Astrocyte of the cerebellum (primary cell): ENCODE measurements at places on chromosomes 12 and 14.

DNA sequence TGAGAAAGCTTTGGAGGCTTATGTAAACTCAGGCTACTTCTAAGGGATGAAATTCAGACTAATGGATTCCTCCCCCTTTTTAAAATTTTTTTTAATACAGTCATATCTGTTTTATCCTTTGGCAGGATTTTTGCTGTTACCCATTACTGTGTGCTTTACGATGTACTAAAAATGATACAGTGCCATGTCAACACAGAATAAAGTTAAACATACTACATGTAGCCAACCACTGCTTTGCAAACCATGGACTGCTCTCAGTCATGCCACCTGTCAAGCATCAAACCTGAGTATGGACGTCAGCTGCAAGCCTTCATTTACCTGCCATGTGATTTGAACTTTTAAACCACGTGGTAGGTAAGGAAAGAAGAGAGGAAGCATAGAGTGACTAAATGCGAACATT, 325.8 kb downstream of the FUT8 start:
- DNase-seq, result no peak

DNA sequence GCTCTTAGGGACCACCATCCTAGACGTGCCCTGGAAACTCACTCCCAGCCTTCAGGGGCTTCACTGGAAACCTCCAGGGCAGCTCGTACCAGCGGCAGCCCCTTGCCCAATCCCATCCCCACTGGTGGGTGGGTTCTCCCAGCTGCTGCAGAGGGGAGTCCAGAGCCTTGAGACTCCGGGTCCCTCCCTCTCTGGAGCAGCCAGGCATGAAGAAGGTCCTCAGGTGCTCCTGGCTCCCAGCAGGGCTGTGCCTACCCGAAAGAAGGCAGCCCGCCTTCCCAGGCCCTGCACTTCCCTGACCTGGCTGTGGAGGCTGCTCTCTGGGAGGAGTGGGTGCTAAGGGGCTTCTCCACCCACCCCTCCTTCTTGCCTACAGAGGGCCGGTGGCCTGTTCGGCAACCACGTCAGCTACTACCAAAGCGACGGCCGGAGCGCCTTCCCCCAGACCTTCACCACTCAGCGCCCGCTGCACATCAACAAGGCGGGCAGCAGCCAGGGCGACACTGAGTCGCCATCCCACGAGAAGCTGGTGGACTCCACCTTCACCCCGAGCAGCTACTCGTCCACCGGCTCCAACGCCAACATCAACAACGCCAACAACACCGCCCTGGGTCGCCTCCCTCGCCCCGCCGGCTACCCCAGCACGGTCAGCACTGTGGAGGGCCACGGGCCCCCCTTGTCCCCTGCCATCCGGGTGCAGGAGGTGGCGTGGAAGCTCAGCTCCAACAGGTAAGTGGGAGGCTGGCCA, 115.5 kb upstream of the FKBP4 start:
- DNase-seq, result no peak

DNA sequence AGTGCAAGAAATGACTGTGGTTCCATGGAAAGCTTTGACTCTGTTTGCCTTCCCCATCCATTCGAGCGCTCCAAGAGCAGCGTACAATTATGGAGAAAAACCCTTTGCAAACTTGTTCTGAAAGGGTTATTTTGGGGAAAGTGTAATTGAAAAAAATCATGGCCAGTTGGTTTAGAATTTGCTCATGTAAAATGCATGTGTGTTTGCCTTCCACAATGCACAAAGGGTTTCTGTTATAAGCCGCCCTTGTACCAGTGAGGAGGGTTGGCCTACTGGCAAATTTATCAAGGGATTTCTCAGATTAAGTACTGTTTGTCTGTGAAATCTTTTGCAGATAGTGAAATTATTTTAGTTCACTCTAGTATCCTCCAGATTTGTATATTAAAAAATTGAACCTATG, 62.7 kb upstream of the PELI2 start:
- no peak for DNase-seq

- no peak for DNase-seq
Measured at GRCh38 chr12:15289192-15289591, 33.1 kb upstream of the PTPRO start.

DNA sequence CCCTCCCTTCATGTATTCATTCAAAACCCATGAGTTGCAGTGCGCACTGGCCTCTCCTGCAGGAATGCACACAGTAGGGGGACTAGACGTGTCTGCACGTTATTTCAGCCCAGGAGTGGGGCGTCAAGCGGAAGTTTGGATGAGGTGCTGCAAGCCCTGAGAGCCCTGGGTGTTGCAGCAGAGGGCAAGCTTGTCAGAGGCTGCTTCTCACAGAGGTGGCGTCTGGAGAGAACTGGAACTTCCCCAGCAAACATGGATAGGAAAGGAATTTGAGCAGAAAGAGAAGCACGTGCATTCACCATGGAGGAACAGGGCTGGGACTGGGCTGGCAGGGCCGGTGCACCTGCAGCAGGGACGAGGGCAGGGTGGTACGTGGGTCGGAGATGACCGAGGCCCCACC, 64.9 kb downstream of the TECPR2 start:
- DNase-seq, result no peak

GRCh38 chr14:61280092-61280525, 1.0 kb downstream of the TMEM30B start:
- no peak for DNase-seq

DNA sequence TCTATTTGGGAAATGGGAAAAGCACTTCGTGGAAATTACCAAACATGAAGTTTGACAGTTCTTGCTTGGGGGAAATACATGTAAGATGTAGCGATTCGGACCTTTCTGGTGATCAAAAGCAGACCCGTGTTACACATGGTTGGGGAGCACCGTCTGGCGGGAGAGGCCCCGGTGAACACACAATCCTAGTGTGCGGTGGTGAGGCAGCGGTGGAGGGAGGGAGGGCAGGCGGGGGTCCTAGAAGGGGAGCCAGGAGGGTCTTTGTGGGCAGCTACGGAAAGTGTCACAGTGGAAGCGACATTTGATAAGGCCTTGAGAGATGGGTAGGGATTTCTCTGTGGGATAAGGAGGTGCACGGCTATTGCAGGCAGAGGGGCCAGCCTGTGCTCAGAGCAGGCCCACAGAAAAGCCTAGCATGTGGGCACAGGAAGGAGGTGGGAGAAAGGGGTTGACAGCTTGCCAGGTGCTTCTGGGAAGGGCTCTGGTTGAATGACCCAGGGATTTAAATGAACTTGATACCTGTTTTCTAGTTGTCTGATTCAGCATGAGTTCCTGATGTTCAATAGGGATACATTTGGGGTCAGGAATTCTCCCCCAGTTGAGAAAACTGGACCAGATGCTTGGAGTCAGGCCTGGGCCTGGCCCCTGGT, 7.2 kb downstream of the MVK start:
- no peak for DNase-seq

DNA sequence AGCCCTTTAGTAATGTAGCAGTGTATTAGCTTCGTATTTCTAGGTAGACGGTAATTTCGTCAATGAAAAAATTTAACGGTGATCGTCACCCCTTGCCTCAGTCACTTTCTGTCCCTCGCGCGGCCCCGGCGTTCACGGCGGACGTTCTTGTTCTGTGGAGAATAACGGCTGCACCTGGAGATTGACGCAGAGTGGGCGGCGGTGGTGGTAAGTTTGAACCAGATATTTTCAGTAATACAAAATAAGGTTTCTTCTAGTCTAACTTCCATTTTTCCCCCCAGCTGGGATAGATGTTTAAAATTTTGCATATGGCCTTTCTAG, 341 bp downstream of the ZNF10 start:
- no peak for DNase-seq

DNA sequence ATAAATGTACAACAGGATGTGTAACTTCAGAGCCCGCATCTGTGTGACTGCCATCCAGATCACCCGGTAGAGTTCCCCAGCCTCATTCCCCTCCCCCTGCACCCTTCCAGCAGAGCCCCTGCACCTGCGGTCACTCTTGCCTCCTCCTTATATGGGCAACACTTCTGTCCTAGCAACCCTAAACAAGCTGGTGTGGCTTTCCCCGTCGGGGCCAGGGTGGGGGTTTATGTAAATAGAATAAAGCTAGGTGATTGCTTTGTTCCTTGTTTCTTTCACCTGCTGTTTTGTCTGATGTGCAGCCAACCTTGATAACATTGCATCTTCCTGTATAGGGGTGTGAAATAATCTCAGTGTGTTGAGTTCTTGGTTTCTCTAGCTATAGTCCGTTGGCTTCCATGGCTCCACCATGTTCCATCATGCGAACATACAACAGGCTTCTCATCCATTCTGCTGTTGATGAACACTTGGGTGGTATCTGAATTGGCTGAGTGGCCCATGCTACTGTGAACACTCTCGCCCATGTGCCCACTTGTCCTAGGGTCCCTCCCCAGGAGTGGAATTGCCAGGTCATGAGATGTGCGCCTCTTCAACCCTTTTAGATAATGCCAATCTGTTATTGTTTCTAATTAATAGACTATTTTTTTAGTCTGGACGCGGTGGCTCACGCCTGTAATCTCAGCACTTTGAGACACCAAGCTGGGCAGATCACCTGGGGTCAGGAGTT, 102.2 kb downstream of the KIF26A start:
- DNase-seq, result no peak

- no peak for DNase-seq
Measured at GRCh38 chr14:24172871-24173281, 996 bp downstream of the REC8 start.

DNA sequence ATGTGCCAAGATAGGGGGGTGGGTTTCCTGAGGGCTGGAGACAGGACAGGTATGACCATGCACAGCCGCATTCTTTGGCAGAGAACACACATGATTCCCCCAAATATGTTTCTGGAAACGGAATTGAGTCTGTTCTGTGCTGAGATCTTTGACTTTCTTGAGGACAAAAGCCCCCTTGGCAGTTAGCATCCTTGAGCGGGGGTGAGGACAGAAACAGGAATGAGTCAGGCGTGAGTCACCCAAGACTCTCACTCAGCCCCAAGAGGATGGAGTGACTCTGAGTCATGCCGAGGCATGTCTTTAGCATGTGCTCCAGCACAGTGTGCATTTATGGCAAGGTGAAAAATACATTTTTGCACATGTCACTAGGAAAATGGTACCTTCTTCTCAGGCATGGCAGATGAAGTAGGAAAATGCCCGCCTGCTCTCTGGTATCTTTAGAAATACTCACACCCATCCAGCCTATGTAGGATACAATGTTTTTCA, 52.1 kb downstream of the DAD1 start:
- peak; percentile 91 for DNase-seq

DNA sequence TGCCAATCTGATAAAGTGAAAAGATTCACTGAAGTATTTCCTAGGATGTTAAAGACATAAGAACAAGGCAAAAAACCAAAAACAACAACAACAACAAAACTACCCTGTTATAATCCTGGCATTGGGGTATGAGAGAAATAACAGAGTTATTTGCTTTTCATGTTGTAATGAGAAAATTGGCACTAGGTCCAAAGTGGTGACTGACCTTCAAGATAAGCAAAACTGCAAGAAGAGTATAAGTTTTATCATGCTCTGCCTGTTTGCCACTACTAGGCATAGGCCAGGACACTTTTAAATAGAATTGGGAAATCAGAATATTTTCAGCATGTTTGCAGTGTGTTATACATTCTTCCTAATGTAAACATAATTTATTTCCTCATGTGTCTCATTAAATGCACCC, 140.1 kb upstream of the CPM start:
- no peak for DNase-seq

DNA sequence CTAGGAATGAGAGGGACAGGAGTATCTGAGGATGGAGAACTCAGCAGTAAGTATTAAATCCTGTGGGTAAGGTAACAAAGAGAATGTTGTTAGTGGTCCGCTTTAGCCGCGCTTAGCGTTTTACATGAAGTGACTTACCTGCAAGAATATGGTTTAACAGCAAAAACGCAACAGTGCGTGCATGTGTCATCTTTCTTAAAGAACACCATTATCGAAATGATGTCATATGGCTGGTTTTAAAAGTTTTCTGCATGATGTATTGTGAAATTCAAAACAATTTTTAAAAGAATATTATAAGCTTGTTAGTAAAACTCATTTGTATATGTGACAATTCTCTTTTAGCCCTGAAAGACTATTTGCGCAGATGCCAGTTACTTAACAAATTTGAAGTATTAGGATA, 1.7 kb downstream of the LEMD3 start:
- DNase-seq, result no peak

DNA sequence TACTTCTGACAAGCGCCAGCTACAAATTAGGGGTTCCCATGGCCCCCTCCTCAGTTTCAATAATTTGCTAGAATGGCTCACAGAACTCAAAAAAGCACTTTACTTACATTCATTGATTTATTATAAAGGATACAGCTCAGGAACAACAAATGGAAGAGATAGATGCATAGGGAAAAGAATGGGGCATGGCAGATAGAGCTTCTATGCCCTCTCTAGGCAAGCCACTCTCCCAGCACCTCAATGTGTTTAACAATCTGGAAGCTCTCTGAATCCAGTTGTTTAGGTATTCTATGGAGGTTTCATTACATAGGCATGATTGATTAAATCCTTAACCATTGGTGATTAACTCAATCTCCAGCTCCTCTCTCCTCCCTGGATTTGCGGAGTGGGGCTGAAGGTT, 184.5 kb upstream of the DAAM1 start:
- DNase-seq, result no peak
